Non-pigmented ciliary epithelial cell (primary cell): ENCODE measurements at places on chromosomes 5 and 9.

DNA sequence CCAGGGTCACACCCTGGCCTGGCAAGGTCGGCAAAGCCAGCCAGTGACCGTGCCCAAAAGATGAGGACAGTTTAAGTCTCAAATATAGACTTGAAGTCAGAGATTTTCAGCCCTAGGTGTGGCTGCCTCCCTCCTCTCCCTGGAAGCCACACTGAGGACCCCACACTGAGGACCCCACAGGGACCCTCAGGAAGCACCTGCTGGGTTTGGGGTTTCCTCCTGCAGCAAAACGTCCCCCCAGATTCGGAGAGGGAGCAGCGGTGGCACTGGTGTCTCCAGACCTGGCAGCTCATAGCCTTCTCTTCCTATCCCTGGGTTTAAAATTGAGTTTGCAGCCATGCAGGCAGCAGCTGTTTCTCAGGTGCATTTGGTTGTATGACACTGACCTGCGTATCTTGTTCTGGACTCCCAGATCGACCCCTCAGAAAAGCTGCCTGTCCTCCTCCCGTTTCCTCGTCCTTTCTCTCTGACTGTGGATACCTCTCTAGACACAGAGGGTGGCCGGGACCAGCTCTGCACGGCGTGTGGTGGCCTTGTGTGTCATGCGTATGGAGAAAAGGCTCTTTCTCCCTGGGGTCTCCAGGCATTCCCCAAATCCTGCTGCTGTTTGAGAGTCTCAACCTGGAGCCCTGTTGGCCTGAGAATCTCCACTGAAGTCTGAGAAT lies 36.6 kb downstream of the MRPL36 start:
- DNase-seq = no peak

DNA sequence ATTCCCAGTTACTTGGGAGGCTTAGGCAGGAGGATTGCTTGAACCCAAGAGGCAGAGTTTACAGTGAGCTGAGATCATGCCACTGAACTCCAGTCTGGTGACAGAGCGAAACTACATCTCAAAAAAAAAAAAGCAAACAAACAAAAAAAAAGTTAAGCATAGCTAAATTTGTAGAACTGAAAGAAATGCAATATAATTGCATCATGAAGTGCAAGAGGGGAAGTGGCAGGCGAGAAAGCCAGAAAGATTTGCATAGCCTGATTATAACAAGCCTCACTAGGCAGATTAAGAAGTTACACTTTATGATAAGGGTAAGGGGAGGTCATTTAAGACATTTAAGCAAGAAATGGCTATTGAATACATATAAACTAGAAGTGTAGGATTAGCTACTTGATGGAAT lies 187.1 kb downstream of the EDIL3 start:
- no peak for DNase-seq

GRCh38 chr5:41840251-41840650 lies 30.0 kb downstream of the OXCT1 start:
- no peak for DNase-seq

DNA sequence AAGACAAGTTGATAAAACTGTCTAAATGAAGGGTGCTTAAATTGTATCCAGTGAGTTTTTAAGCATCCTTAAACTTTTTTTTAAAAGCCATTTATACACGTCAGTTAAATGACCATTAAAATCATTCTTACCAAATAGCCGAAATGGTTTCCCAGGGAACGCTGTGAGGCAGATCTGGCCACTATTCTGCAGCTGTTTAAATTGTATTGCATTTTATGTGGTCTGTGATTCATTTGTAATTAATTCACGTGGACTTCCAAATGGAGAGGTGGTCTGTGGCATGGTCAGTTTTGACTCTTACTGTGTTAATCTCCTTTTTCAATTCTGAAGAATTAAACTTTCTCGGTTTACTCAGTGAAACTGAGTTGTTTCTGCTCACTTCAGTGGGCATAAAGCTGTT lies 113.7 kb upstream of the OTULINL start:
- no peak for DNase-seq

DNA sequence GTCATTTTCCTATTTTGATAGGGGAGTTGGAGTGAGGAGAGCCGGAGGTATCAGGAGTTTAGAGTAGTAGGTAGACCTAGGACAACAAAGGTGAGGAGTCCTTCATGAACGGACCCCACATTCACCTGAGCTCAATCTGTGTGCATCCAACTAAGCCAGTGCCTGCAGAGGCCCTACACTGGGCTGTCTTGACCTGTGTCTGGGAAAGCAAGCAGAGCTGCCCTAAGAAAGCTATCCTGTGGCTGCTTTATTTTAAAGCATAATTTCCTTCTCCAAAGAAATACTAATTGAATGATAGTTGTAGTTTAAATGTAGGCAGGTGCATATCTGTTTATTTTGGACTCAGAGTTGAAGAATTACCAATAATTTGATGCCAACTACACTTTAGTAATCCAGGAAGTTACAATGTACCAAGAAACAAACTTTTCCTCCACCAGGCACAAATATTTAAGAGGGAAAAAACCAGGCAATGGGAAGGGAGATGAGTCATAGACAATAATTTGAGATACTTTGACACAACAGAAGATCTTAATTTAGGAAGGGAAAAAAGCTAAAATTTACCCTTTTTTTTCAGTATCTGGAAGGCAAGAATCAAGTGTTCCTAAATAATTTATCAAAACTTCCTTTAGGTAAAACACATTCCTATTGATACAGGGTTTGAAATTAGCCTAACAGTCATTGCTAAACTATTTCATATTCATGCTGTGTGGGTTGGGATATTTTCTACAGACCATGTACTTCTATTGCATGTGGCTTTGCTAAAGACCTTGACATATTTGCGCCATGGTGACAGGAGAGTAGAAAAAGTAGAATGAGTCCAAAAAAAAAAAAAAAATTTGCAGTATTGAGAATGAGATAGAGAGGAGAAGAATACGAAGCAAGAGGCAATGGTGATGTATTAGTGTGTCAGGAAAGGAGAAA lies 376.6 kb upstream of the TUSC1 start:
- no peak for DNase-seq

DNA sequence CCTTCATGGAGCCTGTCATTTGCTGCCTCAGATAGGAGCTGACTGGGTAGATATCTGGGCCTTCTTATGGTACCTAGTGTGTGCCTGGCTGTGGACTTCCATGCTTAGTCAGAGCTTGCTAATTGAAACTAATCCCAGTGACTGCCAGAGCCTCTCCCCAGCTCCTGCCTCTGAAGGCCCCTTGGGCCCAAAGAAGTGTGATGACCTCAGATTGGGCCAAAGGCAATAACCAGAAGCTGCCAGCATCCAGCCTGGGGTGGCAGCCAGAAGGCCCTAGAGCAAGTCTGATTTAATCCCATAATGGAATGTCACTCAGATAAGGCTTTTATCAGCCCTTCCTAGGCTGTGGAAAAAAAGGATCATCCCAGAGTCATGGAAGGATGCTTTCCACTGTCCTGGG lies 17.1 kb upstream of the CDC23 start:
- DNase-seq = no peak

DNA sequence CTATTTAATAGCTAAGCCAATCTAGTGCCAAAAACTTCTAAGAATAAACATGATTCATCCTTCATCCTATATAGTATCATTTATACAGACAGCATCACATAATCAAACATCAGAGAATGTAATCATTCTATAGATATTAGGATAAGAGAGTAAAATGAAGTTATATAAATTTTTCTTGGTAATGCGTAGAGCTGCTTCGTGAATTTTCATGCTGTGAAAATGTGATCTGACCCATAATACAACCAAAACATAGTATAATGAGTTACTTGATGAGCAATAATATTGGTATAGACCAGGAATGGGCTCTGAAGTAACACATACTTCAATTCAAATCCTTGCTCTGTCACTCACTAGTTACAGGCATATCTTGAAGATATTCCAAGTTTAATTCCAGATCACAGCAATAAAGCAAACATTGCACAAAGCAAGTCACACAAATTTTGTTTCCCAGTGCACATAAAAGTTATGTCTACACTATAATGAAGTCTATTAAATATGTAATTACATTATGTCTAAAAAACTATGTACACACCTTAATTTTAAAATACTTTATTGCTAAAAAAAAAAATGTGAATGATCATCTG lies 23.9 kb downstream of the NR2F1-AS1 start:
- DNase-seq = no peak

DNA sequence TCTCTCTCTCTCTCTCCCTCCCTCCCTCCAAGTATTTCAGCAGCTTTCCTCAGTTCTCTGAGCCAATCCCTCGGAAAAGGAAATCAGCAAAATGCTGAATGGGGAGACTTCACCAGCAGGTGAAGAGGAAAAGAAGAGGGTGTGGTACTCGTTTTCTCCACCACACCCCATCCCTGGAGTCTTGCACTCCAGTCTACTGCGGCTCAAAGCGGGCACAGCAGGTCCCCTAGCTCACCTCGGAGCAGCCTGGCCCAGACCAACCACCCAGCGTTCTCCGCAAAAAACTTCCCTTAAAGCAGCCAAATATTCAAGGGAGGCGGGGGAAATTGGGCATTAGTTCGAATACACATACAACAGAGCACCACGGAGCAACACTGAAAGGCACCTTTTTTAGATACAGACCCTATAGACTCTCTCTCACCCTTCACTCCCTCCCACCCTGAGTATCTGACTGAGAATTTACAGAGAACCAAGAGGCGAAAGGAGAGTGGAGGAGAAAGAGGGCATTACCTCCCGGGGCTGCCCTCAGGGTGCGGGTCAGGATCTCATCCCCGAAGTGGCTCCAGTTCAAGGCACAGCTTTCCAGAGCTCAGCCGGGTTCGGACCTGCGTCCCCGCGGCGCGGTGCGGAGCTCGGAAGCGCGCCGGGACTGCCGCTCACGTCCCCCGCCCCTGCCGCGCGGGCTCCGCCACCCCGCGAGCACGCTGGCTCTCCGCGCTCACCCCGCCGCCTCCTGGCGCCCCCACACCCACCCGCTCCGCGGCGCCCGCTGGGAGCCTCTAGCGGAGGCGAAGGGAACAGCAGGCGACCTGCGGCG lies 1638.5 kb upstream of the C9orf72 start:
- DNase-seq = no peak

DNA sequence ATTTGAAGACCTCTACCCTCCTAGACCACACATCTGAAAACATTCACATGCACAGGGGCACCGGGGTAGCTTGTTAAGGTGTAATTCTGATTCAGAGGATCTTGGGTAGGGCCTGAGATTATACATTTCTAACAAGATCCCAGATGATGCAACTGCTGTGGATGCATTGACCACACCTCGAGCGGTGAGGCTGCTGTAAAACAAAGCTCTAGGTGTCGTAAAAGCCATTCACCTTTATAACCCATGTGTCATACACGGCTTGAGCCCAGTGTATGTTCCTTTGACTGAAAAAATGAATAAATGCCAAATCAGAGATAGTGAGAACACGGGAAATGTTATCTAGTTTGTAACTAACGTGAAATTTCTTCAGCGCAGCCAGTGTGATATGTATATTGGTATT lies 1578.2 kb upstream of the WWC1 start:
- DNase-seq = no peak

DNA sequence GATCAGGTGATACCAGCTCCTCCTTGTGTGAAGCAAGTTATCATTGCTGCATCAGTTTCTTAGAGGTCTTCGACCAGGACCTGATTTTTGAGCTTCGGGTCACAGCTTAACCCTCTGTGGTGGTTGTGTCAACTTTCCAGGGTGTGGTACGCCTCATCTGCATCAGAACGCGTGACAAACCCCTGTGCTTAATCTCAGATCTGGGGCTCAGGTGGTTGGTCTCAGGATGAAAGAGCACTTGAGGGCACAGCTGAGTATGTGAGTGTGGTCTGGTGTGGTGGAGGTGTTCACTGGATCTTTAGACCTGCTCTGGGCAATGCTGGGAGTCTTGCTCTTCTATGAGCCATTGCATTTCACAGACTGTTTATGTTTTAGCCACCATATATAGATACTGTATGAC lies 64.1 kb downstream of the OSTF1 start:
- DNase-seq = no peak

GRCh38 chr5:174840435-174840834 lies 116.1 kb downstream of the MSX2 start:
- DNase-seq = no peak

DNA sequence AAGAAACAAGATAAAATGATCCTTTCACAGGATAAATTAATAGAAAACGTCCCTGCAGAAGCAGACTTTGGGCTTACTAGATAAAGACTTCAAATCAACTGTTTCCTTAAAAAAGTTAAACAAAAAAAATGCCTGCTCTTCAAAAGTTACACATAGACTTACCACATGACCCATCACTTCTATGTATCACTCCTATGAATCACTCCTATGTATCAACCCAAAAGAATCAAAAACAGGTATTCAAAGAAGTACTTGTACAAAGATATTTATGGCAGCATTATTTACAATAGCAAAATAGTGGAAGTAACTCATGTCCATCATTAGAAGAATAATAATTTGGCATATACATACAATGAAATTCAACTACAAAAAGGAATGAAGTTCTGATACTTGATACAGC lies 56.3 kb upstream of the PRDM9 start:
- DNase-seq = no peak

- DNase-seq = no peak
Measured at GRCh38 chr9:120261419-120261818, 318.5 kb downstream of the CDK5RAP2 start.

DNA sequence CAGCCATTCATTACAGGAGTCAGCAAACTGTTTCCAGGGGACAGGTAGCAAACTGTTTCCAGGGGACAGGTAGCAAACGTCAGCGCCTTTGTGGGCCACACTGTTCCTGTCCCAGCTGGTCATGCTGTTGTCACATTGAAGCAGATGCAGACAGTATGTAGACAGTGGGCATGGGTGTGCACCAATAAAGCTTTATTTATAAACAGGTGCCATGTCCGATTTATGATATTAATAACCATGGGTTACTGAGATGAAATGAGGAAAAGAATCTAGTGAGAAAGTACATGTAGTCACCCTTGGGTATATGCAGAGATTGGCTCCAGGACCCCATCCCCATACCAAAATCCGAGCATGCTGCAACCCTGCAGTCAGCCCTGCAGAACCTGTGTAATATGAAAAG lies 122.5 kb downstream of the EHMT1 start:
- no peak for DNase-seq

DNA sequence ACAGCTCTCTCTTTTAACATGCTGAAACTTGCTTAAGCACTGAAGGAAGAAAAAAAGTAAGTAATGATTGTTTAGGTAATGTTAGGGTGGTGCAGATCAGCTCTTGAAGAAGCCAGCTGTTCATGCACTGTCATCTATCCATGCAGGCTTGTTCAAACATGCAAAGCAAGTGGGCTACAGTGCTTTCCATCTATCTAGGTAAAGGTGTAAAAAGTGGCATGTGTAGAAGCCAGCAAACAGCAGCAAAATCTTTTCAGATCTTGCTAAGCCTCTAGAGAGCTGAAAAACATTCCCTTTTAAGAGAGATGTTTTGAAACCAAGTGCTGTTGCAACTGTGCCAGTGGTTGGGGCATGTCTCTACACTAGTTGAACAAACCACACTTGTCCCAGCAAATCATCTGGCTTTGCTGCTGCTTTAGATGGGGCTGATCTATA lies 214.4 kb downstream of the EFNA5 start:
- DNase-seq = no peak

GRCh38 chr9:89759572-89759971 lies 154.8 kb downstream of the GADD45G start:
- no peak for DNase-seq

DNA sequence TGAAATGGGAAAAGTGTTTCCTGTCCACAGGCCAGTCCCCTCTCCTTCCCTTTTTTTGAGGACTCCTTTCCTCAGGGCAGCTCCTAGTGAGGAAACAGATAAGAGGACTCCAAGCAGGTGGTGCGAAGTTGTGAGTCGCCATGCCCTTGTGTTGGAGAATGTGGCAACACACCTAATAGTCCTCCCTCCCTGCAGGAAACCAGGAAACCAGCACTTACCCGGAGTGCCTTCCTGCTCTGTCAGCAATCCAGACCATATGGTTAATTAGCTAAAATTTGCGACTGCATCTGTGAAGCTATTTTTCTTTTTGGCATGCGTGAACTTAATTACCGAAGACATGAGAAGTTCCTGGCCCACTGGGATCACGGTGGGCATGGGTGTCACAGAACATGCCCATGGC lies 69.9 kb downstream of the TRIM32 start:
- DNase-seq = no peak
